ENCODE measurements at places on chromosomes 2 and 18.

GRCh38 chr2:127674241-127675209 is 805 bp downstream of the LIMS2 start:
- DNase-seq = no peak

DNA sequence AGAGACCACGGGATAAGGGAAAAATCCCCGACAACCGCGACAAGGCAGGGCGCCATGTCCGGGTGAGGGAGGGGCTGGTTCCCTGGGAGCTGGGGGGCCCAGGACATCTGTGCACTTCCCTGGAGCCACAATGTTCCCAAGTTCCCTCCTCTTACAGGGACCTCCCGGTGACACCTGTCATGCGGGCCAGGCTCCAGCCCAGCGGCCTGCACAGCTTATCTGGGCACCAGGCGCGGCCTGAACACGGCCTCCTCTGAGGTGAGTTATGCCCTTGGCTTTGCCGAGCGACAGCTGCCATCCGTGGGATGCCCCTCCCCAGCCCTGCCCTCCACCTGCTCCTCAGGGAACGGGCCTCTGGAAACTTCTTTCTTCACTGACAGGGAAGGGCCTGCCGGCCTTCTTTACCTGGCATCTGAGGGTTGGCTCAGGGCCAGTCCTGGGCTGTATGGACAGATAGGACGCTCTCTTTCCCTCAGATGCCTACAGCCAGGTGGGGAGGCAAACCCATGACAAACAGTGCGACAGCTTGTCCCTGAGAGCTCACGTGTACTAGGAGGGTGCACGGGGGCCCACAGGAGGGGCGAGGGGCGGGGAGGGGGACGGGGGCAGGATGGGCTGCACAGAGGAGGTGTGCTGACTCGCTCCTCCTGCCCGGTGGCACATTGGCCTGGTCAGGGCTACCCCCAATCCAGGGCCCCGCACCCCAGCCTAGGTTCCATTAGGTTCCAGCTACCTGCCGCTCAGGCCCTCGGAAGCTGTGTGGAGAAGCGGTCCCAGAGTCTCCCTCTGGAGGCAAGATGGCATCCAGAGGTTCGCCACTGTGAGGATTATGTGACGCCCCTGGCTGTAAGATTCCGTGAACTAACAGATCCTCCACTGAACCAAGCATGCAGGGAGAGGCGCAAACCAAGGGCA is 34.9 kb upstream of the HPCAL1 start:
- DNase-seq = no peak

DNA sequence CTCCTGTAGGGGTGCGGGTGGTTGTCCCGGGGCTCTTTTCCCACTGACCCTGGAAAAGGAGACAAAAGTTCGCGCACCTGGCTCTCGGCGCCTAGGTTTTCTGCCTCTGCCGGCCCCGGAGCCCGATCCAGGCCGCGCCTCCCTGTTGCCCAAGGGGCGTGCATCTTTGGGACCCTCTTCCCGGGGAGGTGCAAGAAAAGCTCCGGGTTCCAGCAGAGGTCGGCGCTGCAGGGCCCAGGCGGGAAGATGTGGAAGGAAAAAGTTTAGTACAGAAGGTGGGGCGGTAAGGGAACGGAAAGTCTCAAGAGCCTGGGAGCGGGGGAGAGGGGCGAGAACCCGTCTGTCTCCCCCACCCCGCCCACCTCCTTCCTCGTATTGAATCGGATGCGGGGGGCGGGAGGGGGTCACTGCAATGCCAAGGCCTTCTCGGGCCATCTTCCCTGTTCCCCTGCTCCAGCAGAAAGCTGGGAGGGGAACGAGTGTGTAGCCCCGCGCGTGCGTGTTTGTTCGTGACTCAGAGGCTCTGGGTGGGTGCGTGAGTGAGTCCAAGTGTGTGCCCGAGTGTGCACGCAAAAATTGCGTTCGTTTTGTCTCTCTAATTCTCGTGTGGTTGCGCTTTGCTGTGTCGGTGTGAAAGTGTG is 6.3 kb upstream of the EN1 start:
- peak; percentile 57 for DNase-seq

DNA sequence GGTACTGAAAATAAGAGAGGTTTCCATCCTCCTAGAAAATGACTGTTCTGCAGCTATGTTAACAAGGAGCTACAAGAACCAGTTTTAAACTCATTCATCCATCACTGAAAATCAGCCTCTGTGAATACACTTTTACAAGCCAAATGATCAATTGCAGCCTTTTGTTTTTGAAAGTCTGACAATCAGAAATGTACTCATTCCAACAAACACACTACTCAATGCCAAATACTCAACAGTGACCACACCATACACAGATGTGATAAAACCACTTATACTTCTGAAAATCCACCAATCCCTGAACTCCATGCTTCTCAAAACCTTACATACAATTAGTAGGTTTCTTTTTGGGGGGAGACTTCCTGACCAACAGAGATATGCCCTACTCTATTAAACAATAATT is 663.9 kb upstream of the CHAC2 start:
- DNase-seq = peak; percentile 17

- DNase-seq = peak; percentile 8
These were observed 18.4 kb downstream of the PREPL start for GRCh38 chr2:44342854-44343253.

GRCh38 chr2:213166109-213166508 is 14.7 kb upstream of the IKZF2 start:
- no peak for DNase-seq

DNA sequence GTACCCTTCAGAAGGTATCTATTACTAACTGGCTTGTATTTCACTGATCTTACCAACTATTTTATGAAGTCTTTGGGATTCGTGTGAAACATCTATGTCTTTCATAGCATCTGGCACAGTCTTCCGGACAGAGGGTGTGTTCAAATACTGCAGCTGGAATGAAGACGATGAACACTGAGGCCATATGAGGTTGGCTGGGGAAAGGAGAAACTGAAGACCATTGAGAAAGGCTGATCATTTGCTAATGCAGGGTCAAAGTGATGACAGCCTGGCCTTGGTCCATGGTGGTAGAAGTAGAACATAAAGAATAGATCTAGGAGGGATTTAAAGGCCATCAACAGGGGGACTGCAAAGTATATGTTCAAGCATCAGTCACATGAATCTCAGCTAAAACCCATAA is 132.7 kb downstream of the CCBE1 start:
- DNase-seq = no peak

DNA sequence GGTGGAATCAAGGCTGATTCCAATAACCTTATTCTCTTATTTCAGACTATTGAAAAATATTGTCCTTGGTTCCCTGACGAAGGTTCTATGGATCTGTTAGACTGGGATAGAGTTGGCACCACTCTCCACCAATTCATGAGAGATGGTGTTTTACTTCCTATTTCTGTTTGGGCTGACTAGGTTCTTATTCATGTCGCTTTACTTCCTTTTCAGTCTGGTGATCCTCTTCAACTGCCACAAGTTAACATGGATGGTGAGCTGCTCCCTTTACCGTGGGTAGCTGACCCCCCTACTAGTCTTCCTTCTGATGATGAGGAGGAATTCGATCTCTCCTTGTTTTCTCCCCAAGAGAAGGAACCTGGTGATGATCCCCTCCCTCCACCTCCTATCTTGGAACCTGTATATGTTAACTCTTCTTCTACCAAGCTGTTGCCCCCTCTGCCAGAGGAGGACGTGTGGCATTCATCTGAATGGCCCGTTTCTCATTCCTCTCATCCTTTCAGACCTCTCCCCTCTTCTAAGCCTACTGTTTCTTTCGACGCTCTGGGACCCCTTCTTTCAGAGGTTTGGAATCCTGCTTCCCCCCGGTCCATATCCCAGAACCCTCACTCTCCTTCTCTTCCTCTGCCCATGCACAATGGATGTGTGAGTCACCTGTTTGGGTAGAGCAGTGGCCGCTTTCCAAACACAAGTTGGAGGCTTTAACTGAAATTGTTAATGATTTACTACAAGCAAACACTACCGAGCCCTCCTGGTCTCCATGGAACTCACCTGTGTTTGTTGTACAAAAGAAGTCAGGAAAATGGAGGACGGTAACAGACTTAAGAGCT is 13.5 kb upstream of the CNOT11 start:
- no peak for DNase-seq

GRCh38 chr2:208142240-208142924 is 3.6 kb downstream of the CRYGB start:
- peak; percentile 14 for DNase-seq

GRCh38 chr2:85439025-85439472 is 20.5 kb downstream of the SH2D6 start:
- DNase-seq = no peak

GRCh38 chr2:12877761-12878160 is 161.0 kb downstream of the TRIB2 start:
- DNase-seq = no peak

DNA sequence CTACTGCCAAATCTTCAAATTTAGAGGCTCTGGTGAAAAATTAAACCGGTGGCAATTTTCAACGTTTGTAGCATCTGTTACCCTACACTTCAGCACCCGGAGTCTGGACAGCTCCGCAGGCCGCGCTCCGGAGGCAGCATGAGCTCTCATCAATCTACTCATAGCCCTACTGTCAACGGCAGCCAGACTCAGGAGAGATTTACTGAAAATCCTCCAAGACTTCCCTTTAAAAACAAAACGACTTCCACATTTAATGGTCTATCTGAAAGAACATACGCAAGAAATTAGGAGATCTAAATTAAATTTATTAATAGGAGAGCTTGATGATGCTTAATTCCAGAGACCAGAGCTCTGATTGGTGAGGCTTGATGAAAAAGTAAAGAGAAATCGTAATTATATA is 970 bp upstream of the ADCYAP1 start:
- DNase-seq = peak; percentile 54

DNA sequence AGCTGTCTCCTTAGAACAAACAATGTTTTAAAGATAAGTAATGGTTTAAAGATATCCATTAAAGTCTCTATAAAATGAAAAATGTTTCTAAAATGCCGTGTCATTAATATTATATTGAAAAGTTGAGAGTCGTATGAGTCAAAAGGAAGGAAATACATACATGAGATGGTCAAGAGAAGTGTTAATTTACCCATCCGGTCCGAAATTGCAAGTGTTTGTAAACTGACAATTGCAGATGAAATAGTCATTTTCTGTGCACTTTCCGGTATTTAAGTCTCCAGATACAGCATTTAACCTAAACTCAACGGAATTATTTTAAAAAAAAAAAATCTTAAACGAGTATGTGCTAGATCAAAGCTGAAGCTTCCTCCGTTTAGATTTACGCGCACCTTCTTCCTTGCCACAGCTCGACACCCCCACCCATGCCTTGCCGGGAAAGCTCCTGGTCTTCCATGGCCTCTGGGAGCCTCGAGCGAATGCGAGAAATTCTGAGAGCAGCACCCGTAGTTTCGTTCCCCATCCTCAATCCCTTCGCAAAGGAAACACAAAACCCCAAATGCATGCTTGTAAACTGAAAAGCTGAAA is 1.8 kb downstream of the DSC3 start:
- DNase-seq = no peak

- DNase-seq = no peak
These were observed 162.4 kb downstream of the DDX1 start for GRCh38 chr2:15753811-15754702.

DNA sequence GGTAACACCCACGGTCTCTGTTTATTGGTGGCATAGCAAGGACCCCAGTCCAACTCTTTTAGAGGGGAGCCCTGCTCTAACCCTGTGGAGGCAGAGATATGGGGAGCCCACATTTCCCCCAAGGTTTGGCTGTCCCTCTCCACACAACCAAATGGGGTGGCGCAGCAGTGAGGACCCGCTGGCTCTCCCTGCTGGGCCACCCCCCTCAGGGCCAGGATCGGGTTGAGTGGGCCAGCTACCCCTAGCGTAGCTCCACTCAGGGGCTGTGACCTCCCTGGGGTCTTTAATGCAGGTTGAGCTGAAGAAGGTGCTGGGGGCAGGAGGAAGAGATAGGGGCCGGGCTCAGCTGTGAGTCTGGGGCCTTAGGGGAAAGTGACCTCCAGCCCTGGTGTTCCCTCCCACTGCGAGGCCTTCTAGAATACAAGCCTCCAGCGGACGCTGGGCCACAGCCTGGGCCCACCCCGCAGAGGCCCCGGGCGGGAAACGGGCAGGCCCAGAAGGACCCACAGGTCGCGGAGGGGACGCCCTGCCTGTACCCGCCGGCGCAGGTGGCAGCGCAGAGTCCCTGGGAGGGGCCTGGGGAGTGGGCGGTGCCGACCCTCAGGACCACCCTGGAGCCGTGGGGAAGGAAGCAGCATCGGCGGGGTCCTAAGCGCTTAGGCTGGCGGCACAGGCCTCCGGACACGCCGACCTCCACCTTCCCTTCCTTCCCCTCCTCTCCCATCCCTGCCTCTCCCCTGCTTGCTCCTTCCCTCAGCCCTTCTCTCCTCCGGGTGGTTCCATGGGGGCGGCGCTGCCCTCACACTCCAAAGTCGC is 9.6 kb downstream of the CROCC2 start:
- DNase-seq = no peak

- DNase-seq = no peak
These were observed 166.1 kb downstream of the MTCL1 start for GRCh38 chr18:8871489-8871888.

DNA sequence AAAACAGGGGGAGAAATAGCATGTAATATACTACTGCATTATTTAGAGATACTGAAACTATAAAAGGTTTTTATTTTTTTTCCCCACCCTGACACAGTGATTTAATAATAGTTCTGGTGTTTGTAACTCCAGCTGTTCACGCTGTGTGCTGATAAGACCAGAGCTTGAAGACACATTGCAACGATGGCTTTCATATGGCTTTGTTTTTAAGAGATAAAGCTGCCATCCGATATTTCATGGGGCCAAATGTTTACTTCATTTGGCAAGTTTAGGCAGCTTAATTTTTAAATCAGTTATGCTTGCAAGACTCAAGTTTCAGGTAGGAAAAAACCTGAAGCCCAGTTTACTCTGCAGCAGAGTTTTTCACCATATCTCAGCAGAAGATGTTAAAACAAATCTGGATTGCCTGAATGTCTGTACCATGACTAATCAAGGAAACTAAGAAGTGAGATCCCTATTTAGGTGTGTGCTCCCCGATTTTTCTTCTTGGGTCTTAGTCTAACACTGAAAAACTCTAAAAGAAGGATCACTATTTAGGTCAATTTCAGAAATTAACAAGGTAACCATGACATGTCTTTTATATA is 508.6 kb downstream of the PARD3B start:
- DNase-seq = peak; percentile 6

- DNase-seq = no peak
These were observed 515.0 kb downstream of the TMEM182 start for GRCh38 chr2:103276869-103277268.

- DNase-seq = no peak
These were observed 13.8 kb downstream of the NRXN1 start for GRCh38 chr2:51018145-51018544.

- DNase-seq = peak; percentile 6
These were observed 594.1 kb downstream of the SATB2 start for GRCh38 chr2:198863655-198864054.

DNA sequence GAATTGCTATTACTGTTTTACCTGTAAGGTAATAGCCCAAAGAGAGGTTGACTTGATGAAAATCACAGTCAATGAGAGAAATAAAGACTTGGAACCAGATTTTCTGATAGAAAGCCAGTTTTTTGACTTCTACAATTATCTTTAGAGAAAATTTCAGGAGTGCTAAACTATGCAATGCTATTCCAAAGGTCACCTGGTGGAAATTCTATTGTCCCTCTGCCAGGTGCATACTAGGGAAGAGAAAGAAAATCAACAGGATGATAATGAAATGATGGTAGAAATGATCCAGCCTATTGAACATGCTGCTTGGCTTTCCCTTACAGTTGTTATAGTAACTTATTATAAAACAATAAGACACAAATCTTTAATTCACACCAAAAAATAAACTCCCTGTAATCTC is 85.0 kb downstream of the FASTKD2 start:
- DNase-seq = no peak
